Spinal cord (tissue), 10 donors: ENCODE measurements at places on chromosomes 3 and 15. TPM values are rescaled to one million over a fixed set of nuclear protein-coding genes. Genes with fewer than 3 reads are reported as not detected.

The SLC22A14 gene
- 0.28 TPM for total RNA-seq

The CILP gene
- total RNA-seq: 0.94 TPM

The CTXN2 gene
- total RNA-seq: 0.77 TPM

The MYEF2 gene
- 73.0 TPM for total RNA-seq

The MUSTN1 gene
- 4.5 TPM for total RNA-seq

The FILIP1L gene
- total RNA-seq: 8.4 TPM

The SPESP1 gene
- total RNA-seq: 7.6 TPM

The RPP25 gene
- 5.6 TPM for total RNA-seq

The IQCH gene
- 6.1 TPM for total RNA-seq

The ROPN1 gene
- total RNA-seq: not detected
